ENCODE measurements at places on chromosomes 12 and 14.

- no peak for DNase-seq
These were observed 390.4 kb upstream of the USP15 start for GRCh38 chr12:61869796-61870195.

GRCh38 chr12:66044731-66045130, 85.8 kb downstream of the LLPH start:
- DNase-seq = no peak

GRCh38 chr14:91280129-91280528, 35.6 kb upstream of the GPR68 start:
- DNase-seq = no peak

DNA sequence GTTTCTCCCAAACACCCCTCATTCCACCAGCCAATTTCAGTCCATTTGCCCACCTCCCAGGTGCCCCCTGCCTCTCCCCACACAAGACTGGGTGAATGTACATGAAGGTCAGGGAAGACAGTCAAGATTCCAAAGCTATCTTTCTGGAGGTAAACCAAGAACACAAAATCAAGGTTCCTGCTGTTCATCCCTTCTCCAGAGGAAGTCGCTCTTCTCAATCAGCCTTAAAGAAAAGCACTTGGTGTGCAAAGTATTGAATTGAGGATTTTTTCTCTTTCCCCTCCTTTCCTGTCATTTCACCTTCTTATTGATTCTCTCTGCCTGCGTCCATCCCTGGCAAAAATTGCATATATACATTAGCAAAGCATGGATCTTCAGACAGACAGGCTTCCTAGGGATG, 4.5 kb downstream of the GRIN2B start:
- no peak for DNase-seq

GRCh38 chr14:39641224-39641623, 209.0 kb upstream of the FBXO33 start:
- no peak for DNase-seq

- DNase-seq = no peak
These were observed 143.4 kb upstream of the CPSF6 start for GRCh38 chr12:69095765-69096477.

- peak; percentile 77 for DNase-seq
These were observed 61.9 kb downstream of the ESR2 start for GRCh38 chr14:64232095-64232838.

- DNase-seq = no peak
These were observed 36.5 kb downstream of the LRIG3 start for GRCh38 chr12:58883576-58884334.
